ENCODE measurements at places on chromosomes 13 and 19.
A peak's percentile ranks its signal among the peaks of the same experiment; 100 is the strongest.

DNA sequence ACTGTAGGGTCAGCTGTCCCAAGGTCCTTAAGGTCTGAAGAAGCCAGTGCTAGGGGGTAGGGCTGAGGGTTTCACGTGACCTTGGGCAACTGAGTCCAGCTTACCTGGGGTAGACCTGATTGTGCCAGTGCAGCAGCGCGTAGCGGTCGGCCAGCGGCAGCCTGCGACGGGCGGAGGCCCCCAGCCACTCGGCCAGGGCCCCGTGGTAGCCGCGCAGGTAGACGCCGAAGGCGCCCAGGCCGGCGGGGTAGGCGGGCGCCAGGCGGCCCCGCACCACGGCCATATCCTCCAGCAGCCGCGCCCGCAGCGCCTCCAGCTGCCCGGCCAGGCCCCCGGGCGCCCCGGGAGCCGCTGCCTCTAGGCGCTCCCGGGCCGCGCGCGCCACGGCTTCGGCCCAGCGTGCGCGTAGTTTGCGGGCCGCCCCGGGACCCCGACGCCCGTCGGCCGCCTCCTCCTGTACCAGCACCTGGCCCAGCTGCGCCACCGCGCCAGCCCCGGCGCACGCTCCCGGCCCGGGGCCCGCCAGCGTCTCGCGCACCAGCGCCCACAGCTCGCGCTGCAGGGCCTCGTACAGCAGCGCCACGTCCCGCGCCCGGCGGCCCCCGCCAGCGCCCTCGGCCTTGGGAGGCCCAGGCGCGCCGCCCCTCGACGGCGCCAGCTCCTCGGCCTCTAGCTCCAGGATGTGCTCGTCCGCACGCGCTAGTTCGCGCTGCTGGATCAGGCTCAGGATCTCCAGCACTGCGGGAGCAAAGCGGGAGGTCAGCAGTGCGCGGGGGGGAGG, 10.9 kb downstream of the EXOC3L2 start:
- DNase-seq = no peak

DNA sequence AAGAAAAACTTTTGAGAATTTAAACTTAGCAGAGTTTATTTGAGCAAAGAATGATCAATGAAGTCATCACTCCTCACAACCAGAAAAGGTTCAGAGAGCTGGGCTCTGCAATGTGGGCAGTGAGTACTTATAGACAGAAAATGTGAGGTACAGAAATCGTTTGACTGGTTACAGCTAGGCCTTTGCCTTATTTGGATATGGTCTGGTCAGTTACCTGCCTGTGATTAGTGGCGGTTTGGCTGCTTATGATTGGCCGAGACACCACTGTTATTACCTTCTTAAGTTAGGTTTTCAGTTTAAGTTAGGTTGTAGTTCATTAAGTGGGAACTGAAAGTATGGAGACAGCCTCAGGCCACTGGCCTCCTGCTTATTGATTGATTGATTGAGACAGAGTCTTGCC, 66.3 kb downstream of the DNAJC3 start:
- no peak for DNase-seq

GRCh38 chr19:43499042-43499441, 5.5 kb downstream of the PHLDB3 start:
- DNase-seq = no peak

DNA sequence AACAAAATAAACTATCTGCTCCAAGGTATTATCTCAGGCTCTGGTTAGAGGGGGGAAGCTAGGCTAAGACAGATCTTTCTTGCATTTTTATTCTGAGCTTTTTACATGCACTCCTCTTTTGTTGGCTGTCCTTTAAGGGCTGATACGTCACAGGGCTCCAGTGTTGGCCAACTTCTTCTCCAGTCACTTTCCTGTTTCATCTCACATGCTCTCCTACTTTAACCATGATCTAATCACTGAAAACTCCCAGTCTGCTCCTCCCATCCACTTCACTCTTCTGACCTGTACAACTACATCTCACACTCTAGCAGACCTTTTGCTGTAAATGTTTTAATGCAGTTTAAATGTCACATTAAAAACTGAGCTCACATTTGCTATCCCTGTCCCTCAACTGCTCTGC, 510.0 kb upstream of the KLF12 start:
- DNase-seq = no peak

GRCh38 chr13:98672947-98673613, 79.4 kb downstream of the SLC15A1 start:
- DNase-seq = peak; percentile 53

GRCh38 chr13:106680796-106681472, 113.0 kb upstream of the ARGLU1 start:
- peak; percentile 43 for DNase-seq

DNA sequence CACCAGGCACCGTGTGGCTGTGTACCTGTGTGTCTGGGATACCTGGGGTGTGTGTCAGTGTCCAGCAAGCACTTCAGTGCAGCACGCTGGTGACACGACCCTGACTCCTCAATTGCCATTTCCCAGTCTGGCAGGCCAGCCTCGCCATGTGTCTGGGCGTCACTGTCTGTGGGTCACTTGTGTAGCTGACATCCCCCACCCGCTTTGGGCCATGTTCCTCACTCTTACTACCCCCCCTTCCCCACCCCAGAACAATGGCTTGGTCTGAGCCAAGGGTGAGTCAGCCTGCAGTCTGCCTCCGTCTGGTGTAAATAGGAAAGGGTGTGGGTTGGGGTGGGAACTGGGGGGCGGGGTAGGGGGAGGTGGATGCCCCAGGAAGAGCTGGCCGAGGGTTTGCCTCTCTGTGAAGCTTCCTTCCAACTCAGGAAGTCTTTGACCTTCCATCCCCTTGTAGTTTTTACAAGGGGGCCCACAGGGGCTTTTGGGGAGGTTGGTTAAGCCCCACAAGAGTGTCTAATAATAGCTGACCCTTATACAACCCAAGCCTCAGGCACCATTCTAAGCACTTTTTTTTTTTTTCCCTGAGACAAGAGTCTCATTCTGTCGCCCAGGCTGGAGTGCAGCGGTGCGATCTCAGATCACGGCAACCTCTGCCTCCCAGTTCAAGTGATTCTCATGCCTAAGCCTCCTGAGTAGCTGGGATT, 17.6 kb downstream of the NOVA2 start:
- DNase-seq = peak; percentile 76

DNA sequence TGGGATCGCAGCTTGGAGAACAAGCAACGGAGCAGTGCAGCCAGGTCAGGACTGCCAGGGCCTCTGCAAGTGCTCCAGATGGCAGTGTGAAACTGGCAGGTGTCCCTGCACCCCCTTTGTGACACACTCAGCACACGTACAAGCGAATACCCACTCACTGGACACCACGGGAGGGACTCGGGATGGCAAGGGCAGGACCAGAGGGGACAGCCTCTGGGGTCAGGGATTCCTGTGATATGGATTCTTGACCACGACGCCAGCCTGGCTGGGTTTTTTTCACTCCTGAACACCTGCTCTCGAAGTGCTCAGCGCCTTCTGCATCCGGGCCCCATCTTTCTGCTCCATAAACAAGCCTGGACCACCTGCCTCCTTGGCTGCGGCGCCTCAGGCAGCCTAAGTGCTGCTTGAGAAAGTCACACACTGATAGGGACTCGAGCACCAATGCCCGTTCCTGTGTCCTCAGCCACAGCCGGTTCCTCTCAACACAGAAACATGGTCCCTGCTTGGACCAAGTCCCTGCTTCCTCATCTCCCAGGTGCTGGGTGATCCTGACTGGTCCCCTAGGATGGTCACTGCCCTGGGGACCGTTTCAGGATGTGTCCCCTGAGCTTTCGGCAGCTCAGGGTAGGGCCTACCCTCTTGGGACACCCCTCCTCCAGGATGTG, 22.0 kb downstream of the ELAVL1 start:
- DNase-seq = no peak

- DNase-seq = no peak
These were observed 20.9 kb downstream of the CFAP97D2 start for GRCh38 chr13:114199954-114200353.

GRCh38 chr13:91112201-91112923, 235.1 kb upstream of the MIR17HG start:
- no peak for DNase-seq

- no peak for DNase-seq
These were observed 57.5 kb downstream of the CPAMD8 start for GRCh38 chr19:16969135-16969534.

DNA sequence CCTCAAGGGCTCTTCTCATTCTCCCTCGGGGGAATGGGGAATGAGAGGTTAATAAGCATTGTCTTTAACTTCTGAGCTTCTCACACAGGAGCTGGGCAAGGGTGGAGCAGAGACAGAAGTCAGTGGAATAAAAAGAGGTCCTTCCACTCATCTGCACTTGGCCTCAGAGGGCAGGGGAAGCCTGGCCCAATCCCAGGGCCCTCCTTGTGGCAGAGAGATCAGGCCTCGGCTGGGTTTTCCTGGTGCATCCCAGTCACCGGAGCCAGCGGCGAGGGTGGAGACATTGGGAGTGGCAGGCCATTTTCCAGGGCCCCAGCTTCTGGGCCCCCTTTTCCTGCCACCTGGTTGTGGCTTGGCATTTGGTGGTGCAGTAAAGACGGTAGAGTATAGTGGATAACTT, 10.6 kb downstream of the CALM3 start:
- no peak for DNase-seq

DNA sequence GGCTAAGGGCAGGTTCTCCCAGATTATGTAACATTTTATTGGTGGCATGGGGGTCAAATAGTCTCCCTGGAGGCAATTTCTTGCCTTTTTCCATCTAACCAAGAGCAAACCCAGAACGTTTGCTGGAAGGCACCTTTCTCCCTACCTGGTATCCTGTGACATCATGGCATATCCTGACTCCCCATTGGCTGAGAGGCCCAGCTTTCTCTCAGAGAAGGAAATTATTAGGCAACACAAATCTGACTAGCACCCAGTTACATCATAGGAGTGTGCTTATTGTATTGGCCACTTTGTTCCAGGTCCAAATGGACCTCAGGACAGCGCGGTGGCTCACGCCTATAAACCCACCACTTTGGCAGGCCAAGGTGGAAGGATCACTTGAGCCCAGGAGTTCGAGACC, 13.0 kb downstream of the NTN5 start:
- DNase-seq = no peak

GRCh38 chr19:10920288-10920655, 8.2 kb downstream of the YIPF2 start:
- no peak for DNase-seq

- no peak for DNase-seq
These were observed 197.5 kb downstream of the NBEA start for GRCh38 chr13:35139591-35139990.

DNA sequence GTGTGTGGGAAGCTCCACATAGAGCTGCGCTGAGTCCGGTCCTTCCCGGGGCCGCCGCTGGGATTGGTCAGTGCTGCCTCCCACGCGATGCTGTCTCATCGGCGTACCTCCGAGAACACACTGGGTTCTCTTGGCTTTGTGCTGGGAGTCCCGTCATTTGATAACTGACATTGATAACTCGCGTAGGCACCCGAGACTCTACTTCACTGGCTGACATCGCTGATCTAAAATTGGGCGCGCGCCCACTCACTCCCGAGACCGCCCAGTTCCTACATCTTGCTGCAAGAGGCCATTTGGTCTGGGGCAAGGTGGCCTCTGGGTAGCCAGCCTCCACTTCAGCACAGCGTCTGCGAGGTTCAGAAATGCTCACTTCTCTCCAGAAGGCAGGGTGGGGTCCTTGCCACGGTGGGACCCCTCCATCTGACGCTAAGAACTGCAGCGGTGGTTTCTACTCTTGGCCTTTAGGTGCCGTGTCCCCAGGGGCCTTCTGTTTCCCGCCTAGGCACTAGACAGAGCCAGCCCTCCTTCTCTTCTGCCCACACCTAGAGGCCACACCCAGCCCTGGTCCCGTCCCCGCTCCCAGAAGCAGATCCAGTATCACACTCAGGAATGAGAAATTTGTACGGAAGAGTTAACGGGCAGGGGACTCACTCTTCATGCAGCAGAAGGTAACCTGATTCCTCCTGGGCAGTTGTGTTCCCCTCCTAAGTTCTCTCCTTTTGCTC, 40.7 kb upstream of the ATP11A start:
- DNase-seq = peak; percentile 34

- no peak for DNase-seq
These were observed 1.4 kb upstream of the SRRM5 start for GRCh38 chr19:43610493-43610892.

DNA sequence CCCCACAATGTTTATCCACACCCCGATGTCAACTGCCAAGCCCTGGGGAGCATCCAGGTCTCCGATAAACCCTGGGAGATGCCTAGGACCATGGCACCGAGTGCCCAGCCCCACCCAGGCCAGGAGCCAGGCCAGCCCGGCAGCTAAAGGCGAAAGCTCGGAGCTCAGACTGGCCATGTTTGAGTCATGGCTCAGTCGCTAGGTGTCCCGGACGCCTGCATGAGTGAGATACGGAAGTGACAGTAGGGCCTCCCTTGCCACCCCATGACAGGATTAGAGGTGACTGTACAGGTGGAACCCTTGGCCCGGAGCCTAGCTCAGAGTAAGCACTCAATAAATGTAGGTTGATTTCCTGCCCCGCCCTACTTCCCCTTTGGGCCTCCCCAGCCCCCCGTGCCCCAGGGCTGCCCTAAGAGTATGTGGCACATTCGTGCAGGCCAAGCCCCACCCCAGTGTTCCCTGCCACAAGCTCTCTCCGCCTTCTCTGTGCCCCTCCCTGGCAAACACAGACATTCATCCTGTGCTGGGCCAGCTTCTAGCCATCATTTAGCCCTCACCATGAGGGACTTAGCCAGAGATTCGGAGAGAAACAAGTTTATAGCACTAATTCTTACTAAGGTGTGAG, 5.8 kb upstream of the TPM4 start:
- no peak for DNase-seq

DNA sequence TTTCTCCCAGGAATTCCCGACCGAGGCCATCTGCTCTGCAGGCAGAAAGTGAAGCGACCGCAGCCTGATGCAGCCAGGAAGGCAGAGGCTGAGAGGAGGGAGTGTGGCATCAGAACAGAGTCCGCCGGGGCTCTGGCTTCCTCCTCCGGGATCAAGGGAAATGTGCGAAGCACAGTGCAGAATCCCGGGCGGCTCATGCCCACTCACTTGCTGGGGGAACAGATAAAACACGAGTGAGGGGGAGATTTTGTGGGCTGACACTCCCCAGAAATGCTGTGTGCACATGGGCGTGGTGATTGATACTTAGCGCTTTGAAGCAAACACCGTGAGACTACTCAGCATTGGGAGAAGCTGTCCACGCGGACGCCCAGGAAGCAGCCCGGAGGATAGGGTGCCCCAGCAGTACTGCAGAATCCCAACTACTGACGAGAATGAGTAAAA, 75.3 kb upstream of the POMP start:
- DNase-seq = no peak

DNA sequence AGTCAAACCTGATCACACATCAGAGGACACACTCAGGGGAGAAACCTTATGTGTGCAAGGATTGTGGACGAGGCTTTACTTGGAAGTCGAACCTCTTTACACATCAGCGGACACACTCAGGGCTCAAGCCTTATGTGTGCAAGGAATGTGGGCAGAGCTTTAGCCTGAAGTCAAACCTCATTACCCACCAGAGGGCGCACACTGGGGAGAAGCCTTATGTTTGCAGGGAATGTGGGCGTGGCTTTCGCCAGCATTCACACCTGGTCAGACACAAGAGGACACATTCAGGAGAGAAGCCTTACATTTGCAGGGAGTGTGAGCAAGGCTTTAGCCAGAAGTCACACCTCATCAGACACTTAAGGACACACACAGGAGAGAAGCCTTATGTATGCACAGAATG, 8.2 kb upstream of the ZNF527 start:
- DNase-seq = no peak

- no peak for DNase-seq
These were observed 6.9 kb downstream of the S1PR5 start for GRCh38 chr19:10510301-10510802.

GRCh38 chr13:110850840-110851239, 64.0 kb downstream of the ANKRD10 start:
- no peak for DNase-seq
